ENCODE measurements at places on chromosomes 12 and 14.

DNA sequence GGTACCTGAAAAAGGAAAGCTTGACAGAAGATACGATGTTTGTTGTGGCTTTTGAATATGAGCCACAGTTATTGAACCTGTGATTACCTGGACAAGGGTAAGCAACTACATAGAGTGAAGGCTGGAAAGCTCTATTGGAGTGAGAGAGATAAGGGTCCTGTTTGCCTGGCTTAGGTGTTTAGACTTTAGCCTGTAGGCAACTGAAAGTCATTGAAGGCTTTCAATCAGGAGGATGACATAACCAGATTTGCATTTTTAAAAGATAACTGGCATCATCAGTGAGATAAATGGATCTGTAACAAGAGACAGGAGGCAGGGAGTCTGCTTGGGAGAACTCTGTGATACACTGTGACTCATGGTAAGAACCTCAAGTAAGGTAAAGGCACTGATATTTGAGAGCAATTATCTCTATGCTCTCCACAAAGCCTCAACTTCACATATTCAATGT, 128.9 kb upstream of the SOX5 start:
- DNase-seq: no peak

- no peak for DNase-seq
Measured at GRCh38 chr12:25594376-25594775, 41.3 kb upstream of the LMNTD1 start.

- DNase-seq: no peak
Measured at GRCh38 chr12:20438299-20438779, 70.0 kb downstream of the PDE3A start.

- DNase-seq: no peak
Measured at GRCh38 chr14:100786576-100787219, 39.2 kb upstream of the MEG3 start.

DNA sequence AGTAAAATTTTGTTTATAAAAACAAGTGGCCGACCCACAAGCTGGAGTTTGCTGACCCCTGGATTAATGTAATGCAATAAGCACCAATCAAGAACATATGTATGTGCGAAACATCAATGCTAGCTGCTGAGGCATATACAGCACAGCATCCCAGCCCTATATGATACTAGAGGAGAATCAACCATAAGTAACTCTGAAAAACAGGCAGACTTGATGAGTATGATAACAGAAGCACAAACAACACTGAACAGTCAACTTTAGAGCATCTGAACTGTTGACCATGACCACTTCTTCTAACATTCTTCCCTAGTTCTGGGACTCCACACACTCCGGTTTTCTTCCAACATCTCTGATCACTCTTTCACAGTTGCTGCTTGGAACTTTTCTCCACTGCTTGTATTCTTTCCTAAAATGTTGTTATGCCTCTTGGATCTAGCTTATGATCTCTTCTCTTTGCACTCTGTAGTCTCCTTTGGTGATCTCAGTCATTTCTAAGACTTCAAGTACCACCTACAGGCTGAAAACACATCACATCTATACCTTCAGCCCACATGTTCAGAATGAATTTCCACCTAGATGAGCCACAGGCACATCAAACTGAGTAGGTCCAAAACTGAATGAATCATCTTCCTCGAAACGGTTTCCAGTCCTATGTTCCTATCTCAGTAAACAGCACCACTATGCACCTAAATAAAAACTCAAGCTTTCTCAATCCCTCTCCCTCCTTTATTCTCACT, 57.2 kb downstream of the STXBP6 start:
- DNase-seq: no peak

DNA sequence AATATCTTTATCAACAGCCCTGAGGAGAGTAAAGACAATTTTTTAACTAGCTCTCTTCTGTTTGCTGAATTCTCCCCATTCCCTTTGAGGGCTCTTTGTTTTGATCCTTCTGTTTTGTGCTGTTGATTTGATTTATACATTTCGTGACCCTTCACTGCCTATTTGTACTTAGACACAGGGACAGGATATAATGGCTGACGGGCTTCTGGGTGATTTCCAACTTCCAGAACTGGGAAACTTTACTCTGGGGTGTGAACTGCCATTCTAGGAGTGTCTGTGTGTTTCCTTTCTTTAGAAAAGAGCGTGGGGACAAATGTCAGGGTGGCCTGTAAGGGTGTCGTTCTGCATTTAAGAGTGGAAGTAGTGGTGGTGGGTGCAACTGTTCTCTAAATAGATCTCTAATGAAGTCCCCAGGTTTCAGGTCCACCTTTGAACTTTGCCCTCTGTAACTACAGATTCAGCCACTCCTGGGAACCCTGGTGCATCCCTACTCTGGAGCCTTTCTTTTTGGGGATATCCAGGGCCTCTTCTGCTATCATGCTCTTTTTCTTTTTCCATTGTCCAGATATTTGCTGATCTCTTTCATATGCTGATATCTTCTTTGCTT, 22.3 kb upstream of the SSPN start:
- no peak for DNase-seq

DNA sequence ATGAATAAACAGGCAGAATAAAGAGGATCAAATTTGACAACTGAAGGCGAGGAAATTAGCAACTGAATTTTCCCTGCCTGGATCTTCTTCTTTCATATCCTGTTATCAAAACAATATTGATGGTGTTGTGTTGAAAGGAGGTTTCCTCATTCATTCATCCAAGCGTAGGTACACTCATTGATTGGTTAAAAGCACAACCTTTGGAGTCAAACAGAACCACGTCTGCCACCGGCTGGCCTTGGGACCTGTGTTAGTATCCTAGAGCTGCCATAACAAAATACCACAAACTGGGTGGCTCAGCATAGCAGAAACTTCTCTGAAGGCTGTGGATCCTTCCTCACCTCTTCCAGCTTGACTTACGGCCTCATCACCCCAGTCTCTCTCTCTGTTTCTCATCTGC, 268.6 kb upstream of the PWP1 start:
- DNase-seq: no peak

DNA sequence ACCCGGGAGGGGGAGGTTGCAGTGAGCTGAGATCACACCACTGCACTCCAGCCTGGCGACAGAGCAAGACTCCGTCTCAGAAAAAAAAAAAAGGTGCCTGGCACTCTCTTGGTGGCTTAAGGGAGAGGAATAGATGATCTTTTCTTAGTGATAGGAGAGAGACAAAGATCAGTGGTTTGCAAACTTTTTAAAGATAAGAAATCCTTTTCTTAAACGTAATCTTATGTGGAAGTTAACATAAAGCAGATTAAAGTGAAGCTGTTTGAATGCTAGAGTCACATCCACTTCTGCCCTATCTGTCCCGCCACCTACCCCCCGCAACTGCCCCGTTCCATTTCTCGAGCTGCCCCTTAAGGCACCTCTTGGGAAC, 6.3 kb upstream of the NINJ2 start:
- no peak for DNase-seq

GRCh38 chr12:92732716-92733115, 29.9 kb downstream of the PLEKHG7 start:
- no peak for DNase-seq

- DNase-seq: no peak
Measured at GRCh38 chr12:57726884-57727757, 11.4 kb downstream of the AGAP2 start.

DNA sequence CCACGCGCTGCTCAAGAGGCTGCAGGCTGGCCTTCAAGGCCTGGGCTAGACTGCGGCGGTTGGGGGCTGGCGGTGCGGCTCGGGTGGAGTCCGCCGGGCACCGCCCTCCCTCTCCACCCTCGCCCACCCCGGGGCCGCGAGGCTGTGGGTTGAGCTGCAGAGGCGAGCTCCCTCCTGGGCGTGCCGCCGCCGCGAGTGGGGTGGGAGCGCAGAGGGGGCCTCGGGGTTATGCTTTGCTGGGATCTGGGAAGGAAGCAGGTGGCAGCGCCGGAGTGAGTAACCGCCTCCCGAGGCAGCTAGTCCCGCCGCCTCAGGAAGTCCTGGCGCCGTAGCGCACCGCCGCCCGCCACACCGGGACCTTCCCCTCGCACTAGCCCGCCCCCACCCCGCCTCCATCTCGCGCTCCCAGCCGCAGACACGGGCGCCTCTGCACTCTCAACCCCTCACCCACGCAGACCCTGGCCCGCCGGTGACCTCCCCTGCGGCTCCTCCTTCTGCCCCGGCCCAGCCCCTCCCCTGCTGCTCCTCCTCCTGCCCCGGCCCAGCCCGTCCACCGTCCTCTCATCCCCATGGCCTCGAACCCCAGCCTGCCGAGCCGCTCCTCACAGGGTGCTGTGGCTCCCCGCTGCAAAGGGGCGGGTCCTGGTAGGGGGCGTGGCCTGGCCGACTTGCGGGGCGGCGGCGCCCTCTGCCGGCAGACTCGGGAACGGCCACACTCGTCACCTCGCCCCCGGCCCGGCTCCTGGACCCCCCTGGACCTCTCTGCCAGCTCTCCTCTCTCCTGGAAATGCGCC, 16.6 kb downstream of the TAMALIN start:
- peak; percentile 46 for DNase-seq

- no peak for DNase-seq
Measured at GRCh38 chr12:105433804-105434203, 103.3 kb downstream of the C12orf75 start.

GRCh38 chr12:45509187-45509586, 220.3 kb upstream of the ARID2 start:
- no peak for DNase-seq

DNA sequence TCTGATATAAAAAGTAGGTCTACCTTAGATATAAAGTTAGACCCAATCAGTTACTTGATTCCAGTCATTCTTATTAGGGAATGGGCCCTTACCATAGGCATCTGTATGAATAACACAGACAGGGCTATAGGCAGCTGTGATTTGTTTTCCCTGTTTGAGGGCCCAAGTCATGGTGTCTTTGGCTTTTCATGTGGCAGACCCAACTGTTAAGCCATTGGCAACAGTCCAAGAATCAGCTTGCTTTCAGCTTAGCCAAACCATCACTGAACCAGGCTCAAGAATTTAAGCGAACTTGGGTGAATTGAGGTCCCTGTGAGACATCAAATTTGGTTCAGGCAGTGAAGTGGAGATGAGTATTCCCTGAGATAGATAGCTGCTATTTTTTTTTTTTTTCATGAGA, 111.2 kb downstream of the LRRIQ1 start:
- DNase-seq: no peak

DNA sequence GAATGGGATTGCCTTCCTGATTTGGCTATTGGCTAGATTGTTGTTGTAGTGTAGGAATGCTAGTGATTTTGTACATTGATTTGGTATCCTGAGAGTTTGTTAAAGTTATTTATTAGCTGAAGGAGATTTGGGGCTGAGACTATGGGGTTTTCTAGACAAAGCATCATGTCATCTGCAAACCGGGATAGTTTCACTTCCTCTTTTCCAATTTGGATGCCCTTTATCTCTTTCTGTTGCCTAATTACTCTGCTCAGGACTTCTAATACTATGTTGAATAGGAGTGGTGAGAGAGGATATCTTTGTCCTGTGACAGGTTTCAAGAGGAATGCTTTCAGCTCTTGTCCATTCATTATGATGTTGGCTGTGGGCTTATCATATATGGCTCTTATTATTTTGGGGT, 265.7 kb upstream of the MGAT4C start:
- no peak for DNase-seq

GRCh38 chr14:27686137-27686536, 1080.5 kb upstream of the FOXG1 start:
- DNase-seq: no peak

GRCh38 chr14:33733310-33733709, 217.6 kb downstream of the EGLN3 start:
- DNase-seq: no peak
